H4 (cell line): ENCODE measurements at places on chromosomes 6 and 20.

DNA sequence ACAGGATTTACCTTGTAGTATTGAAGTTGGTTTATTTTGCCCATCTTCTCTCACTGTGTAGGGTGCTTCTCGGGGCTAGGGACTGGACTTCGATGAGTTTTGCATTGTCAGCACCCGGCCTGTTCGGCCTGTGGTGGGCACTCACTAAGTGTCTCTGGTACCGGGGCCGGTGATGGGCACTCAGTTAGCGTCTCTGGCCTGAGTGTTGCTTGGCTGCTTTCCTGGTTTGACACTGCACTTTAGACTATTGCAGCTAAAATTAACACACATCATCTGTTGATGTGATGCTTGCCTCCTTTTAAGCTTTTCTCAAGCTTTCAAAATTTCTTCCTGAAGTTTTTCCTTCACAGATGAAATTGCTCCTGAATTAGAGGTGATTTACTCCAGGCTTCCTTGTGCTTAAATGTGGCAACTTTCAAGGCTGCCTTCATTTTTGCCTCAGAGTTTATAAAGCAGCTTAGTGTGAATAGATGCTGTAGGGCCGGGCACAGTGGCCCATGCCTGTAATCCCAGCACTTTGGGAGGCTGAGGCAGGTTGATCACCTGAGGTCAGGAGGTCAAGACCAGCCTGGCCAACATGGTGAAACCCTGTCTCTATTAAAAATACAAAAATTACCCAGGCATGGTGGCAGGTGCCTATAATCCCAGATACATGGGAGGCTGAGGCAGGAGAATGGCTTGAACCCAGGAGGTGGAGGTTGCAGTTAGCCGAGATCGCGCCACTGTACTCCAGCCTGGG lies 41.7 kb upstream of the TULP4 start:
- DNase-seq, result no peak

DNA sequence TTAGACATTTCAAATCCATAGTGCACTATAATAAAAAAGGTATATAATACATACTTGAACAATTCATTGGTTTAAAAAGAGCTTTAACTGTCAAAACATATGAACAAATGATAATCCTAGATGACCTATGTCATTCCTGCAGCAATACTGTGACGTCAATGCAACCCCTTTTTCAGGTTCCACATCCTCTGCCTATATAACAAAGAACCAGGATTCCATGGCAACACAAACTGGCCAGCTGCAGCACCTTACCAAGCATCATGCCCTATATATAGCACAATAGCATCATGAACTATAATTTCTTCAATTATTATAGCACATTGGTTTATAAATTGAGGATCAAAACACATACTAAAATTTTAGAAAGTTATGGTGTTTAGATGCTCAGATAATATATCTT lies 578 bp upstream of the PTCHD4 start:
- DNase-seq, result no peak

- DNase-seq, result no peak
Observed at GRCh38 chr20:53070706-53071392, 98.7 kb downstream of the TSHZ2 start.

DNA sequence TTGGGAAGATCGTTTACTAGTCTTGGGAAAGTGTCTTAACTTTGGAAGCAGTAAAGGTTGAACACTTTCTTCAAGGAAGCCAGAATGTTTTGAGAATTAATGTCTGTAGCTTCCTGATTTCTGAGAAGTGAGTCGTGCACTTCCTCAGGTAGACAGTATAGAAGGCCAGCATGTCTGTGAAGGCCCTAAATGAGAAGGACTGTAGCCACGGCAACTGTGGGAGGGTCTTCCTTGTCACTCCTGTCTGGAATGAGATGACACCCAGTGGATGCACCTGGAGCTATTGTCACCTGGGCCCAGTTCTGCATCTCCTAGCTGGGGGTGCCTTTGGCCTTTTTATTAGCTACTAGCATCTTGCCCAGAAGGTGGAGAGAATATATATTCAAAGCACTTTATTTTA lies 8.8 kb downstream of the STX16 start:
- no peak for DNase-seq

- no peak for DNase-seq
Observed at GRCh38 chr6:121639021-121639420, 203.6 kb downstream of the GJA1 start.

DNA sequence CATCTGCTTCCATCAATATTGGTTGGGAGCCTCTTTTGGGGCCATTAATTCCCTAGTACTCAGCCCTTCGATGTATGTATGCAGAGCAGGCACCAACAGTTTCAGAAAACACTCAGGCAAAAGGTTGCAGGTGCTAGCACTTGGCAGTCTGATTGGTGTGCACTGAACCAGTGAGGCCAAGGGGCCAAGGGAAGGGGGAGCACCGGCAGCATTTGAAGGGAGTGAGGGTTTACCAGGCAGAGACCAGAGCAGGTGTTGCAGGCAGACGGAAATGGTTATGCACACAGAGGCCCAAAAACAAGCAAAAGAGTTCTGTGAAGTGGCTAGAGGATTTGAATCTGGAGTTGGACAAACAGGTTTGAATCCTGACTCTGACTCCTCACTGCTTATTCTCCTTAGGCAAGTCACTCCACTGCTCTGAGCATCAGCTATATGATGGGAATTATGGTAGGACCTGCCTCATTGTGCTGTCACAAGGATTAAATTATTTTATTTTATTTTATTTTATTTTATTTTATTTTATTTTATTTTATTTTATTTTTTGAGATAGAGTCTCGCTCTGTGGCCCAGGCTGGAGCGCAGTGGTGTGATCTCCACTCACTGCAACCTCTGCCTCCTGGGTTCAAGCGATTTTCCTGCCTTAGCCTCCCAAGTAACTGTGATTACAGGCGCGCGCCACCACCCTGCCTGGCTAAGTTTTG lies 58.1 kb upstream of the SHLD1 start:
- no peak for DNase-seq

GRCh38 chr6:134621858-134622257 lies 303.9 kb upstream of the SGK1 start:
- no peak for DNase-seq

GRCh38 chr20:19397666-19398065 lies 185.2 kb downstream of the SLC24A3 start:
- no peak for DNase-seq

DNA sequence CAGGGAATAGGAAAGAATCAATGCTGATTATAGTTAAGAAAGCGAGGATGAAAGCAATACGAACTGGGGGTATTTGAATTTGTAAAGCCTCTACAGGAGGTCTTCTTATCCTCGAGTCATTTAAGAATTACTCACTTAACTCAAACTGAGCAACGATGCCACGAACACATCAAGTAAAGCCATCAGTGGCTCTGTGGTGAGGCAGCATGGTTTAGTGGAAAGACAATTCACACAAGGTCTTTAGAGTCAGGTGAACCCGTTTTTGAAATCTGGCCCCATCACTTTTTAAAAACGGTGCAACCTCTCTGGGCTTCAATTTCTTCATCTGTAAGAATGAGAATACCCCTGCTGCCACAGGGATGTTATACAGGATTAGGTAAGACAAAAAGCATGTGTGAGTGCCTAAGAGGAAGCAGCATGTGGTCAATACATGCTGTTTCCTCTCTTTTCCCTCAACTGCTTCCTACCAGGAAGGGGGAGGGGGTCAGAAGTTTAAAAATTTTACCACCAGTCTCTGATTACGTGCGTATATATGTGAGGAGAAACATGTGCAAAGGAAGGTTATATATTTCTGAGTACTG lies 162.0 kb downstream of the BTBD9 start:
- DNase-seq, result no peak

DNA sequence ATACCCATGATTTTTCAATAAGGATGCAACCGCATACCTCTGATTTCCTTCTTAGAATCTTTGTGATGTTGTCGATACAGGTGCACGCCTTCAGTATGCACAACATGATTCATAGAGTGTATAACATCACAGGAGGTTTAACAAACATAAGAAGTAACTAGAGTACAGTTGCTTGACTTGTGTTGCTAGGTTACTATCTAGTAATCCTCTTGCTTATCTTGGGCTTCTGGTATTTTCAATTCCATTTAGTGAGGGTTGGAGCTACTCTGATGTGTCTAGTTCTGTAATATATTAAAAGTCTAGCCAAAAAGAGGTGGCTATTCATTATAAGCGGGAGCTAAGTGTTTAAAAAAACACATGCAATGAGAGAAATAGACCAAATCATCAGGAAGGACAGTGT lies 85.5 kb upstream of the TENT5A start:
- DNase-seq, result no peak

DNA sequence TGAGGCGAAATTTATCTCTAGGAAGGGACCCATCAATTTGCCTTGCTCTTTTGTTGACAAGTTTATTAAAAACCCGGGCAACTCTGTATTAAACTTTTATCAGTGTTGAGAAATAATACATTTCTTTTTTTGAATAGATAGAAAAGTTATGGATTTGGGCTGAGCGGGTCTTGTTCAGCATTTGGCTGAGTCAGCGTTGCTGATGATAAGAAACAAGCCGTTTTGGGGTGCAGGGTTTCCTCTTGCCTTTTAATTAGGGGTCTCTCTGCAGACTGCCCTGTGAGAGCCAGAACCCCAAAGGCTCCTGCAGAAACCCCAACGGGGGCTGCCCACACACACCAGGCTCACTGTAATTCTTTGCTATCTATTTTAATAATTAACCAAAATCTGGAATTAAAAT lies 82.1 kb upstream of the SLCO4A1 start:
- DNase-seq, result no peak

- DNase-seq, result peak; percentile 86
Observed at GRCh38 chr6:36912586-36912985, 26.8 kb downstream of the C6orf89 start.

- DNase-seq, result no peak
Observed at GRCh38 chr6:2179950-2180349, 65.5 kb downstream of the GMDS start.

DNA sequence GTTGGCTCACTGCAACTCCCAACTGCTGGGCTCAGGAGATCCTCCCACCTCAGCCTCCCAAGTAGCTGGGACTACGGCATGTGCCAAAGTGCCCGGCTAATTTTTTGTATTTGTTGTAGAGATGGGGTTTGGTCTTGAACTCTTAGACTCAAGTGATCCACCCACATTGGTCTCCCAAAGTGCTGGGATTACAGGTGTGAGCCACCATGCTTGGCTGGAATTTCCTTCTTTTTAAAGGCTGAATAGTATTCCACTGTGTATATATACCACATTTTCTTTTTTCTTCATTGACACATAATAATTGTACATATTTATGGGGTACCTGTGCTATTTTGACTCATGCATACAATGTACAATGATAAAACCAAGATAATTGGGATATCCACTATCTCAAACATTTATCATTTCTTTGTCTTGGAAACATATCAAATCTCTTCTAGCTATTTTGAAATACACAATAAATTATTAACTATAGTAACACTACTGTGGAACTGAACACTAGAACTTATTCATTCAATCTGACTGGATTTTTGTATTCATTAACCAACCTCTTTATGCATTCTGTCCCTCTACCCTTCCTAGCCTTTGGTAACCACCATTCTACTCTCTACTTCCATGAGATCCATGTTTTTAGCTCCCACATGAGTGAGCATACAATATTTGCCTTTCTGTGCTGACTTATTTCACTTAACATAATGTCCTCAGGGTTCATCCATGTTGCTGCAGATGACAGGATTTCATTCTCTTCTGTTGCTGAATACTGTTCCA lies 7.8 kb downstream of the MDC1 start:
- no peak for DNase-seq

DNA sequence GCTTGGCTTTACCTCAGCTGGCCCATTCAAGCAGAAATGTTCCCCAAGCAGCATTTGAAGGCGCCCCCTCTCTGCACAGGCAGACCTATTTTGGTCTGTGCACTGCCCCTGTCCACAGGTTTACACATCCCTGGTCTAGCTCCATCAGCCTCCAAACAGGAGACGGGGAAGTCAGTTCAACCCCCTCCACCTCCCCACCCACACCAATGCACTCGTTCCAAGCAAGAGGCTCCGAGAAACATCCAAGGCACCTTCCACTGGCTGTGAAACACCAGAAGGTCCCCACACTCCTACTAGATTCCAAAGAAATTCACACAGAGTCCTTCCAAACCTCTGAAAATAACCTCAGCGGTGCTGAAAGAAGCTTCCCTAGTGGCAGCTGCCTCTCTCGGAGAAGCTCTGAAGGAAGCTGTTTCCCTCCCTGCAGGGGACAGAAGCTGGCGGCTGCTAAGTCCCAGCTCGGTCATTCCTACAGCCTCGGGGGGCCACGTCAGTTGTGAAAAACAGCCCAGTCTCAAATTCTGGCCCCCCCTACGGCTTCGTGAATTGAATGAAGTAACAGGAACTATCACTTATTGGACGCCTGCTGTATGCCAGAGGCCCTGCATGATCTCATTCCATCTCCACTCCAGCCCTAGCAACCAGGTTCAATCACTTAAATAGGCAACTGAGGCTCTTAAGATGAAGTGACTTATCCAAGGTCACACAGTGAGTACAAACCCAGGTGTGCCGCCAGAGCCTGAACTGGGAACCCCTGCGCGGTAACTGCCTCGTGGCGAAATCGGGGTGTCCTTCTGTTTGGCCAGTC lies 815 bp downstream of the SPATA2 start:
- DNase-seq, result no peak

- DNase-seq, result no peak
Observed at GRCh38 chr6:79612918-79613317, 18.2 kb upstream of the SH3BGRL2 start.

- no peak for DNase-seq
Observed at GRCh38 chr20:8932192-8933165, 136.4 kb upstream of the PLCB4 start.
